ENCODE measurements at places on chromosomes 6 and 20.

DNA sequence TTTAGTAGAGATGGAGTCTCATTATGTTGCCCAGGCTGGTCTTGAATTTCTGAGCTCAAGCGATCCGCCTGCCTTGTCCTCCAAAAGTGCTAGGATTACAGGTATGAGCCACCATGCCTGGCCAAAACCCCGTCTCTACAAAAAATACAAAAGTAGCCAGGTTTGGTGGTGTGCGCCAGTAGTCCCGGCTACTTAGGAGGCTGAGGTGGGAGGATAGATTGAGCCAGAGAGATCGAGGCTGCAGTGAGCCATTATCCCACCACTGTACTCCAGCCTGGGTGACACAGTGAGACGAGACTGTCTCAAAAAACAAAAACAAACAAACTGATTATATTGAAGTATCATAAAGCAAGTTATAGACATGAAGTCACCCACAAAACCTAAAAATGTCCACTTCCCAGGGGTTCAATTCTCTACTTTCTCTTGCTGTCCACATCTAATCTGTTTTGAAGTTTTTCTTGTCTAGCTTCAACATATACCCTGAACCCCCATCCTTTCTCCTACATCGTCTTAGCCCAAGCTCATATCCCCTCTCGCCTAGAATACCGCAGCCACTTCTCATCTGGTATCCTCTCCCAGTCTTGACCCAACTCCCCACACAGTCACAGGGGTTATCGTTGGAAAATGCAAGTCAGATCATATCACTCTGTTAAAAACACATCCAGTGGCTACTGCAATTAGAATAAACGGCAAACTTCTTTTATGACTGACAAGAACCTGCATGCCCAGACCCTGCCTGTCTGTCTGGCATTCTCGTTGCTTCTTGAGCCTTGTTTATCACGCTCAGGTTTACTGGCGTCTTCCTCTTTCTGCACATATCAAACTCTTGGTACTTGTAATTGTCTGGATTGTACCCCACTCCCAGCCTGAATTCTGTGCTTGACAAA is 20.1 kb upstream of the NCOA3 start:
- DNase-seq: no peak

DNA sequence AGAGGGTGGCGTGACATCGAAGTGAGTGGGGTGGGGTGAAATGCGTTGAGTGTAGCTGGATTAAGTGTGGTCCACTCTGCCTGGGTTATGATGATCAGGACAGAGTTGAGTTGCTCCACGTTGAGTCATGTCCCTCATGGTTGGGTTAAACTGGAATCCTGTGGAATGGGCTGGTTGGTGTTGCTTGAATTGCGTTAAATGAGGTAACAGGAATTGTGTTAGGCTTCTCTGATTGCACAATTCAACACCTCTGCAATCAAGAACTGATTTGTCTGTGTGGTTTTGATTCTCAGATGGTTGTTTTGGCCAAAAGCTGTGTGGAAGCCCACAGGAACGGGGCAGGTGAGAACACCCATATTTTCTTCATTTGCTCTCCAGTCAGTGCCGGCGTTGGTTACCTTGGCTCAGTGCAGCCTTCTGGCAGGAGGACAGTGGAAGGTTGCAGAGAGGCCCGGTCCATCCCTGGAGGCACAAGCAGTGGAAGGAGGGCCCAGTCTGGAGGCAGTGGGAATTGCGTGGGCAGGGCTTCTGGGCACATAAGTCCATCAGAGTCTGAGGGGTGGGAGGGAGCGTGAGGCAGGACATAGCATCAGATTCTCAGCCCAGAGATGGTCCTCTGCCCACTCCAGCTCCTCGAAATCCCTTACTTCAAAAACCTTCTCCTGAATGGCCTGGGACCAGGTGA is 11.6 kb downstream of the NOTCH4 start:
- DNase-seq: no peak

DNA sequence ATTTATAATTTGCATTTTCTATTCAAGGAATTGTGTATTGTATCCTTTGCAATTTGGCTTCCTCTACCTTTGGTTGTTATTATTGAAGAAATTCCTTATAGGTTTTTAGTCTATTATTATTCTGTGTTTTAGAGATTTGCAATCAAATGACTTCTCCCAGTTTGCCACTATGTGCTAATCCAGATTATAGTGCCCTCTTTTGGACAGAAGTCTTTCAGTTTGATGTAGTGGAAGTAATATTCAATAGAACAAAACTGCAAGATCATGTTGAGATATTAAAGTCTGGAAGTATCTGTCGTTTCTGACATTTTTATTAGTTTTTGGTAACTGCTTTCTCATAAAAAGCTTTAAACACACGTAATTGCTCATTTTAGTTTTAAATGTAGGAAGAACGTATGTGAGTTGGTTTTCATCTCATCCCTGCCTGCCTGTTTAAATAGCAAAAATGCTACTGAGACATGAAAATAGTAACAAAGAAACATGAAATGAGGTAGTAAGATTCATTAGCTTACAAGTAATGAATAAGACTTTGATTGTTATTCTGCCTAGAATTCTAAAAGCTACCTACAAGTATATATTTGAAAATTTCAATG is 72.8 kb downstream of the RTN4IP1 start:
- DNase-seq: no peak

DNA sequence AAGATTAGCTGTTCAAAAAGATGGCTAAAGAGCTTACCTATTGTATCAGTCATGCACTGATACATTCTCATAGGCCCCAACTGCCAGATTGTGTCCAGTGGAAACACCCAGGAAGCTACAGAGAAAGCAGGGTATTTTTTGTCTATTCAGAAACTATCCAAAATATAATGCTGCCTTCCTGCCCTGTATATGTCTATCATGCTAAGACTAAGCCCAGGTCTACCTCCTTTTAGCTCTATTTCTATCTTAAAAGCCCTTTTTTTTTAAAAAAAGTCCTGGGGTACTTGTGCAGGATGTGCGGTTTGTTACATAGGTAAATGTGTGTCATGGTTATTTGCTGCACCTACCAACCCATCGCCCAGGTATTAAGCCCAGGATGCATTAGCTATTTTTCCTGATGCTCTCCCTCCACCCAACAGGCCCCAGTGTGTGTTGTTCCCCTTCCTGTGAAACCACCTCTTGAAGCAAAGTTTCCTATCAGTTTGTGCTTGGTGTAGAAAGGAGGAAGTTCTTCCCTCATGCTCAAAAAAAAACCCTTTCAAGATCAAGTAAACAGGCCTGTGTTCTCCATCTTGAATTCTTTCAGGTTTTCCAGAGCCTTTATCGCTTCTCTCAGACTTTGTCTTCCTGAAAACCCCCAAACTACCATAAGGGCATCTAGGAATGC is 514 bp downstream of the DEFB129 start:
- DNase-seq: peak; percentile 2

- no peak for DNase-seq
Observed at GRCh38 chr20:14604143-14604542, 266.7 kb upstream of the FLRT3 start.

DNA sequence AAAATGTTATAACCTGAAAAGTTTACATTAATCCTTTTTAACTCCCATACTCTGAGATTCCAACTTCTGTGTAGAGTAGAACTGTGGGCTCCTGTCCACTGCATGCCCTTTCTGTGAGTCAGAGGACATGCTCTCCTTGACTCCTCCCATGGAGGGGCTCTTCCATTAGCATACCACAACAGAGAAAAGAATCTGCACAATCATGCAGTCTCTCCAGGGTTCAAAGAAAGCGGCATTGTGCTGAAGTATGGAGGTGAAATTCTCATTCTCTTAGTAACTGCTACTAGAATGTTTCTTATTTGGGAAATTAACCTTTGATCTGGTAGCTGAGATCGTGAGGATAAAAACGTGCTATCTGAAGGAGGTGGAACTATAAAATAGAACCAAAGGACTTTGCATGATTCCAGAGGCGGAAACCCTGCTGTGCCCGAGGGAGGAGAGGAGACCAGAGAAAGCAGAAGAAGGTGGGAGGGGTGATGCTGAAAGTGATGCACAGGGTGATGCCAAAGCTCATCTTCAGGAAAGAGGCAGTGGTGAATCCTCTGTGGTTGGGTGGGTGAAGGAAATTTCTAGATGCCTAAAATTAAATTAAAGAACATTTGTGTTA is 202.2 kb upstream of the PCSK2 start:
- peak; percentile 1 for DNase-seq

- peak; percentile 35 for DNase-seq
Observed at GRCh38 chr20:22447447-22447778, 137.0 kb downstream of the FOXA2 start.

- DNase-seq: no peak
Observed at GRCh38 chr20:45515147-45515913, at the start of gene SPINT3. Gene SPINT3, minus strand, starts transcription at chr20:45515622. Its CDS starts 14 bp downstream, at chr20:45515608.

GRCh38 chr6:162620073-162620472 is 107.5 kb downstream of the PRKN start:
- no peak for DNase-seq

DNA sequence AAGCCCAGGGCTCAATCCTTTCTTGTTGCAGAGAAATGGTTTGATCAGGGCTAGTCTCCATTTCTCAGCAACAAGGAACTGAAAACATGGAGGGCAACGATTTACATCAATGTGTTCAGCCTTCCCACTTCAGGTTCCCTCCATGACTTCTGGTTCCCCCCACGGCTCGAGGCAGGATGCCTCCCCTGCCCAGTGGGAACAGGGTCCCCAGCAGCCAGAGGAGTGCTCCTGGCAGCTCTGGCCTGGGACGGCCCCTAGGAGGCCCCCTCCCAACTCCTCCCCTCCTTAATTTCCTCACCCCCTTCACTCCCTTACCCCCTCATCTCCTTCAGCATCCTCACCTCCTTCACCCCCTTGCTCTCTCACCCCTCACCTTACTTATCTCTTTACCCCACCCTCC is 283.8 kb downstream of the CDC5L start:
- DNase-seq: no peak

GRCh38 chr6:10621847-10622246 is 72.6 kb downstream of the C6orf52 start:
- no peak for DNase-seq

GRCh38 chr6:38610050-38610625 is 29.6 kb downstream of the BTBD9 start:
- peak; percentile 55 for DNase-seq

DNA sequence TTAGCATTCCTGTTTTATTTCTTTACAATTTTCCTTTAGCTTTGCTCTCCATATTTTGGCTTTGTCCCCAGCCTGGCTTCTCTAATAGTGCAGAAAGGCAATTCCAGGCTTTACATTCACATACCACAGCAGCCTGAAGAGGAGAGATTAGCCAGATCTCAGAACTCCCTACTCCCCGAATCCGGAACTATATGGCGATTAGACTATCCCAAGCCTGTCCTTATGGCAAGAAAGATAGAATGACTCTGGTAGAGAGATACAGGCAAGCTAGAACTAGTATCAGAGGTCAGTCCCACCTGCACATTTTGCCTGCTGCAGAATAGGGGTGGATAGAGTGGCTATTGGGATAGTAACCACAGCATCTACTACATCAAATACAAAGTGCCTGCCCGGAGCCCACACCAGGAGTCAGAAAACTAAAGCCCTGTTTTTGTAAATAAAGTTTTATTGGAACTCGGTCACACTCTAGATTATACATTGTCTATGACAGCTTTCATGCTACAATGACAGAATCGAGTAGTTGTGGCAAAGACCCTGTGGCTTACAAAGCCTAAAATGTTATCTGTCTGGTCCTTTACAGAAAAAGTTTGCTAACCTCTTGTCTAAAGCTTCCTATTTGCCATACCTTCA is 17.1 kb upstream of the ADIG start:
- no peak for DNase-seq

DNA sequence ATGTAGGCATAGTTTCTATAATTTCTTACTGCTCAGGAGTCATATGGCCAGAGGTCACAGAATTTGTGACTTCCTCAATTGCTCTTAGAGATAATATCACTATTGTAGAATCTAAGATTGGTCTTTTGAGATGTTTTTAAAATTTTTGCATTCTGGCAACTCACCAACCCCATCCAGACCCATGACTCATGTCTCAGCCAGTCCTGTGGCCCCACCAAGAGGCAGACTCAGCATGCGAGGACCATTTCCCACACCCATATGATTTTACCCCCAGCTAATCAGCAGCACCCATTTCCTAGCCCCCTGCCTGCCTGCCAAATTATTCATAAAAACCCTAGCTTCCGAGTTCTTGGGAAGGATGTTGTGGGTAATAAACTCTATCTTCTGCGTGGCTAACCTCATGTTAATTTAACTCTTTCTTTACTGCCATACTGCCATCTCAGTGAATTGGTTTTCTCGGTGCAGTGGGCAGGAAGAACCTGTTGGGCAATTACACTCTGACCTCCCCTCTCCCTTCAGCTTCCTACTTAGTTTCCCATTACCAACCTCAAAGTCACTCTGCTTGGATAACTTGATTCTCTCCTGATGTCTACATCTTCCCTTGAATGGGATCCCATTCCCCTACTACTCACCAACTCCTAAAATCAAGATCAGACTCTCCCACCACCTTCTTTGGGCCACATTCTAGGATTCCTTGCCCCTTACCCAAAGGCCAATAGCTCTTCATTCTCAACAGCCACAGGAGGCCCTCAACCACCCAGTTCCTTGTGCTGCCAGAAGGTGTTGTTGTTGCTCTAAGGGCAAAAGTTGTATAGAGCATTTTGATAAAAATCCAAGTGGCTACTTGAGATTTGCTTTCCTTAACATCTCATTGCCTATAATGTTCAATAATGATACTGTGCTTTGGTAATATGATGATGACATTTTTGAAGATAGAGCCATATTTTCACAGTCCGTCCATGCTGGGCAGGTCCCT is 16.2 kb upstream of the IYD start:
- DNase-seq: peak; percentile 30

GRCh38 chr6:7954477-7955200 is 44.1 kb upstream of the TXNDC5 start:
- DNase-seq: no peak

DNA sequence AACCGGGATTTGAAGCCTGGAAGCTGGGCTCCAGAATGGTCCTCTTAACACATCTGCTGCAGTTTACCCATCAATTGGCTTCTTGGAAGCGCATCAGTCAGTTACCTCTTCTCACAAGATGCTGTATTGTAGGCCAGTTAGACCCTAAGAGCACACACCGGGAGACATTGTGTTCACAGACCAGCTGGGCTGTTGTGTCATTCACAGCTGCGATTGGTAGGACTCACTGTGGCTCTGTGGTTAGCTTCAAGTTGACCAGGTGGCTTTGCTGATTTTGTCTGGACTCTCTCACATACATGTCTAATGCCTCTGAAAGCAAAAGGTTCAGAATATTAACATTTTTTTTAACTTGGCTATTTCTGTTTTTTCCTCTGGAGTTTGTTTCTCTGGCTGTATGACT is 64.8 kb downstream of the SNX9 start:
- DNase-seq: no peak

GRCh38 chr6:55886185-55886836 is 10.9 kb upstream of the BMP5 start:
- peak; percentile 61 for DNase-seq

All from umbilical cord (tissue), 2 donors.